ENCODE measurements at places on chromosomes 12 and 14. TPM values are rescaled to one million over a fixed set of nuclear protein-coding genes. Genes with fewer than 3 reads are reported as not detected.
A peak's percentile ranks its signal among the peaks of the same experiment; 100 is the strongest.

- no peak for DNase-seq
Observed at GRCh38 chr12:33044447-33044846, 147.9 kb upstream of the PKP2 start.

DNA sequence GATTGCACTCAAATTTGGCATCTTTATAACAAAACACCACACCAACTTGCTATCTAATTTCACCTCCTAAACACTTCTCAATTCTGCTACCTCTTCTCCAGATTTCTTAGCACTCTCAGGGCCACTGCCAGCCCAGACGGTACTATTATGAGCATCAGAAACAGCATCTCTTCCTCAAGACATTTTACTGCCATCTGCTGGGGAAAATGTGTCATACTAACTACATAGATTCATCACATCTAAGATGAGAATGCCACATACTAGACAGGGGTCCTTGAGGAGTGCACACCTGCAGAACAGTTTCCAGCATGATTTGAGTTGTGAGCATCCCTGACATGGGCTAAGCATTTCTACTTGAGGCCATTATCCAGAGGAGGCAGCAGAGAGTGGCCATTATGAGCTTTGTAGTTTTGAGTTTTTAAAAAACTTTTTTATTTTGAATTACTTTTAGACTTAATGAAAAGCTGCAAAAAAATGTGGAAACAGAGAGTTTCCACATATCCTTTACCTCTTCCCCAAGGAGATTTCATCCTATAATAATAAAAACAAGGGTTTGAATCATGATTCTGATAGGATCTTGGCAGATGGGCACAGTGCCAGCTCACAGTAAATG is 15.1 kb upstream of the GRIP1 start:
- peak; percentile 67 for DNase-seq

DNA sequence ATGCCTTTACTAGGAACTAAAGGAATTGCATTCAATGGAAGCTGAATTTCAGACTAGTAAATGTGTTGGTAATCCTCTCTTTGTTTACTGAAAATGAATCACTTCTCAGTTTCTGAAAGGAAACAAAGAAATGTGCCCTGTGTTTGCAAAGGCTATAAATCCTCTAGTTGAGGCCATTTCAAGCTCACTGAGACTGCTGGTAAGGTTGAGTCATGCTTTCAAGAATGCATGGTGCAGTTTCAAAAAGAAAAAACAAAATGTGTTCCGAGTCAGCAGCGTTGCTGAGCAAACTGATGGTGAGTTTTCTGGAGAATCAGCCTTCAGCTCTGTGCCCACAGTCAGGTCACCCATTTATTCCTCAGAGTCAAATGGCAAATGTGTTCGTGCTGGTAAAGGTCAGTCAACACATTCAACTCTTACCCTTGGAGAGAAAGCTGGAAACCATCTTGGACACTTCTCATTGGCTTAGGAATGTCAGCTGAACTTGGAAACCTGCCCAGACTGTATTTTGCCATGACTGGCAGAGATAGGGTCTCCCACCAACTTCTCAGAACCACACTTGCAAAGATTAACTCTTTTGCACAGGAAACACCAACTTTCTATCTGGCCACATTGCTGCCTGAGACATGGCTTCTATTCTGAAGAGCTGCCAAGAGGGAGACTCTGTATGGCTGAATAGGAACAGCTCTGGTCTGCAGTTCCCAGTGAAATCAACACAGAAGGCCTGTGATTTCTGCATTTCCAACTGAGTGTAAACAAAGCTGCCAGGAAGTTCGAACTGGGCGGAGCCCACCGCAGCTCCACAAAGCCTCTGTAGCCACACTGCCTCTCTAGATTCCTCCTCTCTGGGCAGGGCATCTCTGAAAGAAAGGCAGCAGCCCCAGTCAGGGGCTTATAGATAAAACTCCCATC is 484.4 kb downstream of the ATP23 start:
- DNase-seq: peak; percentile 89

Gene KRT71
- not detected for total RNA-seq

Gene CERS5
- total RNA-seq: 15.8 TPM

GRCh38 chr12:105341010-105341409 is 10.5 kb downstream of the C12orf75 start:
- DNase-seq: no peak

GRCh38 chr12:97312570-97313135 is 150.0 kb upstream of the RMST start:
- no peak for DNase-seq

- no peak for DNase-seq
Observed at GRCh38 chr14:50917449-50917848, 26.8 kb downstream of the PYGL start.

GRCh38 chr12:49959685-49960473 is 1.8 kb upstream of the AQP5 start:
- DNase-seq: peak; percentile 34

Gene TUBA1B
- total RNA-seq: 3,840 TPM

DNA sequence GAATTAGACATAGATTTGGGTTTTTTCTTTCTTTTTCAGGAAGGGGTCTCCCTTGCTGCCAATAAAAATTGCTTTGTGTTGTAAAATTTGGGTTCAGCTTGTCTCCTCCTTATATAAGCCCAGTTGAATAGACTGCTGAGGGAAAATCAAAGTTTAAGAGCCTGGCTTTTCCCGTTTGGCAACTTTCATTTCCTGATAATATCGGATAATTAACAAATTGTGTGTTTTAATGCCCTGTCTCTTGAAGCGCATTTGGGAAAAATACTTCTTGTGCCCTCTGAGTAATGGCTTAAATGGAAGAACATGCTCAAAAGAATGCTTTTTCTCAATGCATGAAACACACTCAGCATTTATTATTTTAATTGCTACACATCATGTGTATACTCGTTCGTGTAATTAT is 198.0 kb upstream of the DCN start:
- DNase-seq: no peak

GRCh38 chr12:1703771-1704722 is 13.2 kb downstream of the ADIPOR2 start:
- no peak for DNase-seq

DNA sequence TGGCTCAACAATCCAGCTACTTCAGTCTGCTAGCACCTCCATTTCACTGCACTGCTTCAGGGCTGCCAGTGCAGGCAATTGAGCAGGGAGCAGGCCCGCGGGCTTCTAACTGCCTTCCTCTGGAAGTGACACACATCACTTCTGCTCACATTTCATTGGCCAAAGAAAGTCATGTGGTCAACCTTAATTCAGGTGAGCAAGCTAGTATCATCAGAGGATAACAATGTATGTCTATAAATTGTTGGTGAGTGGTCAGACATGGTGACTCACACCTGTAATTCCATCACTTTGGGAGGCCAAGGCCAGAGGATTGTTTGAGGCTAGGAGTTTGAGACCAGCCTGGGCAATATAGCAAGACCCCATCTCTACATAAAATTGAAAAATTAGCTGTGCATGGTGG is 22.3 kb upstream of the CHGA start:
- DNase-seq: no peak

Gene GLIPR1L2
- not detected for total RNA-seq

DNA sequence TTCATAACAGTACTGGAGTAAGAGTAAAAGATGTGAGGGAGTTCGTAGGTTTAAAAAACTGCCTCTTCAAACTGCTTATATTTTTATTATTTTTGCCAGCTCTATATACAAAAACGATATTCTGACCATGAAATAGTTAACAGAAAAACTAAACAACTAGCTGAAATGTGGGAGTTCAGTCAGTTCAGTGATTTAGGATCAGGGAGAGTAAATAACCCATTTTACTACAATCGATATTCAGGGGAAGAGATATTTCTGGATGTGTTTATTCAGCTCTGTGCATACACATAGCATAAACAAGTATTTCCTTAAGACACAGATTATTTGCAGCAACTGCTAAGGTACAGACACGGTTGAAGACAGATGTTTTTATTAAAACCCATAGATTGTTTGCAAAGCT is 470.9 kb downstream of the TMTC2 start:
- no peak for DNase-seq

- no peak for DNase-seq
Observed at GRCh38 chr12:10807186-10807585, at the start of gene TAS2R8. Gene TAS2R8 (minus strand): TSS chr12:10807286. CDS start chr12:10806980, 306 bp downstream.

DNA sequence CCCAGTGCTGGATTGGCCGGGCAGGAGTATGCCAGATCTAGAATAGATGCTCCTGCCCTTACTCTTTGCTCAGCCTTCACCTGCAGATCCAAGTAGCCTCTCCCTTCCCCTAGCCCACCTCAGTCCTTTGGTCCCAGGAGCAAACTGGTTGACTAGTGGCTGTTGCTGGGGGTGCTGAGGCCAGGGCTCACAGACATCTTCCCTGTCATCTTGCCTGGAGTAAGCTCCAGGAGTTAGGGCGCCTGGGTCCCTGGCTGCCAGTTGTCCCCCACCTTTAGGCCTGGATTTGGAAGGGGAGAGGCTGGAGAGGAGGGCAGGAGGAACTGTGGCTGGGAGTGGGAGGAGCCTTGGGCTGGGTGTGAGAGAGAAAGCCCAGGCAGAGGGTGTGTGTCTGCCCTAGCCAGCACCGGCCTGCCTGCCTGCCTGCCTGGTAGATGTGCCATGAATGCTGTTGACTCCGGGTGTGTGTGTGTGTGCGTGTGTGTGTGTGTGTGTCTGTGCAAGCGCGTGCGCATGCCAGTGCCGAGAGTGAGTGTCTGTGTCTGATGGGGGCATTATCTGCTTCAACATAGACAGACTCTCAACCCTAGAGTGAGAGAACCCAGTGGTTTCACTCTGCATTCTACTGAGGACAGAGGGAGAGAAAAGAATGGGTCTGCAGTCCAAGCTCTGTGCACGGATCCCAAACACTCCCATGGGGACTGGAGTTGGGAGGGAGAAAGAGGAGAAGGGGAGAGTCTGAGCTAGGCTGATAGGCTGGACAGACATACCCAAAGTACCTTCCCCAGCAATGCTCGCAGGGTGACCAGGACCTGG is 845 bp upstream of the RARG start:
- DNase-seq: peak; percentile 50

DNA sequence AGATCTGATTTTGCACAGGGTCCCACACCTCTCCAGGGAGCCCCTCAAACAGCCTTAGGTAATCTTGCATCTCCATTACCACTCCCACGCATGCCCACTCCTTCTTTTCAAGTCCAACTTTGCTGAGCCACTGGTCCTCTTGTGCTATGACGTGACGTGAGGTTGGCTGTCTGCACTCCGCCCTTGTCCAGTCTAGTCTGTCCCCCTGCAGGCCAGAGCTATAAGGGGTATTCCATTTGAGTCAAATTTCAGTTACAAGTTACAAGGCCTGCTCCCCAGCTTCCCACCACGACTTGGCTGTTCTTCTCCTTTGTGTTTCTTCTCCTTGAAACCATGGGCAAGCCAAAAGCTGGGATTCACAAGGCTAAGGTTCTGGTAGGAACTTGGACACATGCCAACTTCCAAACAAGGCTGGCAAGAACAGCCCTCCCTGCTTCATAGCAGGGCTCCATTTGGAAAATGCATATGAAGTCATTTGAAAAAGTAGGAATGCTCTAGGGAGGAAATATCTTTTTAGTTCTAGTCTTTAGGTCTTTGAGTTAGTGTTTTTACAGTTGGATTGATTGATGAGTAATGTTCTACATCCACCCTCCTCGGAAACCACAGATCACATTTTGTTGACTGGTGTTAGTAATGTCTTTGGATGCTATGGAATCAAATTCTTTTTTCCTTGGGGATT is 49.1 kb downstream of the KCNA1 start:
- DNase-seq: no peak

- DNase-seq: no peak
Observed at GRCh38 chr12:111401167-111401605, 4.5 kb upstream of the SH2B3 start.

Gene CLEC2D
- total RNA-seq: 1.7 TPM

Gene ART4
- total RNA-seq: not detected

DNA sequence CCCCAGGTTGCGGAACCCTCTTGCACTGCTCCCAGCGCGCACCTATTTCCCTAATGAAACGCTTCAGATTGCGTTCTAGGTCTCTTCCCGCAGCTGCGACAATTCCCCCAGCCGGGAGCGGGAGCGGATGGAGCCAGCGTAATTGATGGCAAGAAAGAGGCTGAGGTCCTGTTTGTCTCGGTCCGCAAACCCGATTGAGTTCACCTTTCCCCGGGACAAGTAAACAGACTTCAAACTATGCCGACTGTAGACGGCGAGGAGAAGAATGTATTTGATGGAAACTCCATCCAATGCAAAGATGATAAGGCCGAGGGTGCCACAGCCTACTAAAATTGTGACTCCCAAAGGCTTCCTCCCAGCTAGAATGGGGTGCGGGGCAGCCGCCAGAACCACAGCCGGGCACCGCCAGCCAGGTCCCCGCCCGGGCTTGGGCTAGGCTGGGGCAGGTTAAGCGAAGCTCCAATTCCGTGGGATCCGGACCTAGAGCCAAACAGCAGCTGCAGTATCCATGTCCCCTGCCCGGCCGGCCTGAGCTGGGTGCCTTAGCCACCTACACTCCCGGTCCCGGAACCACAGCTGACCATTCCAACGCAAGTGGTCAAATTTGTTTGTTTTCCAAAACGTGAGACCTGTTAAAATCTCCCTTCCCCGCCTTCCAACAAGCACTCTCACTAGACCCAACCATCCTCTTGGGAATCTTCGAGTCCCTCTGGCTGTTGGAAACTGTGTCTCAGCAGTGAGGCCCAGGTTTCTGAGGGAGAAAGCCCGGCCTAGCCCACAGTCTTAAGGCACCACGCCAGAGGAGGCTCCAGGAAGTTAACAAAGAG is 5.5 kb downstream of the NKX2-1 start:
- DNase-seq: no peak

GRCh38 chr12:70221626-70222025 is 21.6 kb upstream of the CNOT2 start:
- DNase-seq: no peak

Gene ABHD12B
- not detected for total RNA-seq

DNA sequence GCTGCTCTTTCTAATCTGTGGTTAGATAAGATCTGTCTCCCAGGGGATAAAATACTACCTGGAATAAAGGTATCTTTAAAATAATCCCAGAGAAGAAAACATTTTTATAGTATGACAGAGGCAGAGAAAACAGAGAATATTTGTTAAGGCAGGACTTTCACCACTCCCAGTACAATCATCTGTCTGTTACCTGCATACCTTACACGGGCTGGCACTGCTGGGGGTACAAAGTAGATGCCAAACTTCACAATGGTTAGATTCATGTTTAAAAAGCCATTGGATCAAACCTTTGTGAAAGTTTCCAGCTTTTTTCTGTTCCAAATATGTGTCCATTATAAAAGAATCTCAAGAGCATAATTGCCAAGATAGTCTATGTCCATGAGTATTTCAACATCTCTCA is 273.6 kb upstream of the BTG1 start:
- DNase-seq: no peak

- no peak for DNase-seq
Observed at GRCh38 chr14:36538051-36538450, 18.0 kb upstream of the NKX2-1 start.

- peak; percentile 42 for DNase-seq
Observed at GRCh38 chr14:103518422-103519042, 4.1 kb downstream of the CKB start.

DNA sequence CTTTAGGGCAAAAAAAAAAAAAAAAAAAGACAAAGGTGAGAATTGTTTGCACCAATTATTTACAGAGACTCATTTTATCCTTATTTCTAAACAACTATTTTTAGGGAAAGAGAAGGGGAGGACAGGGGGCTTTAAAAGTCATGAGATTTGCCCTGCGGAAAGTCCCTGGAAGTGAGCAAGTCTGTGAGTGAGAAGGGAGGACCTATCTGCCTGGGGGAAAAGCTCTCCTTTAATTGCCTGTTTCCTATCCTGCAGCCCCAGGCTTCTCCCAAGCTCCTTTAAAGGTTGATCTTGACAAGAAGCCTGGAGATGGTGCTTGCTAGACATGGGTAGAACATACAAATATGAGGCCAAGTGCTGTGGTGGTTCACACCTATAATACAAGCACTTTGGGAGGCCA is 8.3 kb upstream of the CHST11 start:
- no peak for DNase-seq

- DNase-seq: no peak
Observed at GRCh38 chr14:45140661-45141187, 5.0 kb downstream of the FANCM start.

Gene ZNF641
- total RNA-seq: 7.2 TPM
